ENCODE measurements at places on chromosomes 12 and 14.

DNA sequence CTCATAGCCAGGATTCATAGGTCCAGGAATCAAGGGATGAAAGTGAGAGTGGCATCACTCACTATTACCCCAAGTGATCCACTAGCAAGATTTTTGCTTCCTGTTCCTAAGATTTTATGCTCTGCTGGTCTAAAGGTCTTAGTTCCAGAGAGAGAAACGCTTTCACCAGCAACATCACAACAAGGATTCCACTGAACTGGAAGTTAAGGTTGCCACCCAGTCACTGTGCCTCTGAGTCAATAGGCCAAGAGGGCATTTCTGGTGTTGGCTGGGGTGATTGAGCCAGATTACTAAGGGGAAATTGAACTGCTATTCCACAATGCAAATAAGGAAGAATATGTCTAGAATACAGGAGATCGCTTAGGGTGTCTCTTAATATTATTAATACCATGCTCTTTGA, 142.5 kb upstream of the ARID2 start:
- no peak for DNase-seq
- no peak overlapping the region for H3K4me3 ChIP-seq
- H3K4me1 ChIP-seq = no peaks in the 10 kb centered on the region
- H3K27ac ChIP-seq = no peak overlapping the region
- no peaks in the 10 kb centered on the region for H3K27me3 ChIP-seq

GRCh38 chr12:132774646-132775275, 13.1 kb upstream of the ANKLE2 start:
- H3K27me3 ChIP-seq = no peaks in the 10 kb centered on the region
- no peak for DNase-seq
- H3K4me1 ChIP-seq = no peaks in the 10 kb centered on the region
- no peak overlapping the region for H3K4me3 ChIP-seq
- no peak overlapping the region for H3K27ac ChIP-seq

GRCh38 chr14:43140453-43140852, 1366.6 kb downstream of the FSCB start:
- no peak overlapping the region for H3K27ac ChIP-seq
- DNase-seq = no peak
- H3K36me3 ChIP-seq = no peaks in the 10 kb centered on the region
- H3K27me3 ChIP-seq = no peaks in the 10 kb centered on the region
- H3K4me1 ChIP-seq = no peaks in the 10 kb centered on the region
- no peak overlapping the region for H3K4me3 ChIP-seq

DNA sequence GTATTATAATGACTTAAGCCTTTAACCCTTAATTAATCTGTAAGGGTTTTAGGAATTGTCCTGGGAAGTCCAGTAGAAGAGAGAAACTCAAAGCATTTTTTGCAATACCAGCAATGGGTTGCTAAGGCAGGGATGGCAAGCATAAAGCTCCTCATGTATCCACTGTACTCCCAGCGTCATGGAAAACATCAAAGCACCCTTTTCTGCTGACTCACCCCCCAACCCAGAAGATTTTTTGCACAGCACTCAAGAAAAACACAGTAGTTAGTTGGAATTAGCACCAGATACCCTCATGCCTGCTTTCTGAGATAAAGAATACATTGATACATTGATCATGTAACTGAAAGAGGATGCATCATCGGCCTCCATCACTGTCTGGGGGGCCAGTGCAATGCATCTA, 199.1 kb upstream of the CNOT2 start:
- peaks cover 26% of the 10 kb centered on the region for H3K4me1 ChIP-seq
- H3K27me3 ChIP-seq = no peaks in the 10 kb centered on the region
- no peak overlapping the region for H3K27ac ChIP-seq
- no peak overlapping the region for H3K4me3 ChIP-seq
- no peaks in the 10 kb centered on the region for H3K36me3 ChIP-seq
- DNase-seq = no peak

- no peak for DNase-seq
- no peaks in the 10 kb centered on the region for H3K27me3 ChIP-seq
- H3K36me3 ChIP-seq = no peaks in the 10 kb centered on the region
- no peaks in the 10 kb centered on the region for H3K4me1 ChIP-seq
- no peak overlapping the region for H3K27ac ChIP-seq
Measured at GRCh38 chr12:119746169-119746568, 78.2 kb downstream of the PRKAB1 start.

DNA sequence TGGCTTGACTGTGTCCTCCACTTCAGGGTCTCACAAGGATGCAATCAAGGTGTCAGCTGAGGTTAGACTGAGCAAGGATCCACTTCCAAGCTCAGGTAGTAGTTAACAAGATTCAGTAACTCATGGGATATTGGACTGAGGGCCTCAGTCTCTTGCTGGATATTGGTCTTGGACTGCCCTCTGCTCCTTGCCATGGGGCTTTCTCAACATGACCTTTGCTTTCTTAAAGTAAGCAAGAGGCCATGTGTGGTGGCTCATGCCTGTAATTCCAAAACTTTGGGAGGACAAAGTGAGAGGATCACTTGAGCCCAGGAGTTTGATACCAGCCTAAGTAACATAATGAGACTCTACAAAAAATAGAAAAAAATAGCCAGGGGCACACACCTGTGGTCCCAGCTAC, 231.3 kb upstream of the AMIGO2 start:
- DNase-seq = no peak
- 0 out of 2 replicates have a peak, but pooled peaks cover 5% of the 10 kb centered on the region for H3K4me1 ChIP-seq
- no peaks in the 10 kb centered on the region for H3K27me3 ChIP-seq
- H3K4me3 ChIP-seq = no peak overlapping the region

DNA sequence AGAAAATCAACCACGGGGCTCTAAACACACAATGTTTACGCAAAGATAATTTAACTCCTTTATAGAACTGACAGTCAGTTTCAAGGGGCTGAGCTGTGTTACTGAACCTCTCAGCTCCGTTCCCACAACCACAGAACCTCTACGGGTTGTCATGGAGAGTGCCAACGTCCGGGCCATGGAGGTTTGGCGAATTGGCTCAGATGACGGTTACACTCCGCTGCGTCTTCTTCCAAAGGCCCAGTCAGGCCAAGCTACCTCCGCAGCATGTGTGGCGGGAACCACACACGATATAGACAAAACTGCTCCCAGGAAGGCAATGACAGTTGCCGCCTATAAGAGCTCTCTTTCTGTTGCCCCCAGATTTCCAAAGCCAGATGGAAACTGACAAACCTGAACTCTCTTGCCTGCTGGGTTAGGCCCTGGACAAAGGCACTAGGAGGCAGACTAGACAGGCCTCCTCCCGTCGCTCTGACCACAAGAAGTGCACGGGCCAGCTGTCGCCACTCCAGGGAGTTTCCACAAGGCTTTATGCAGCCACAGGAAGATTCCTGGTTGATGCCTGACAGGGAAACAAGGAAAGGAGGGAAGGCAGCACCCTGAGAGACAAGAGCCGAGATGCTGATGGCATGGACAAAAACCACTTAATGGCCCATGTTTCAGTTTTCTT, 30.3 kb downstream of the CCDC88C start:
- H3K4me1 ChIP-seq = peaks cover 81% of the 10 kb centered on the region
- DNase-seq = no peak
- H3K27me3 ChIP-seq = no peaks in the 10 kb centered on the region
- H3K36me3 ChIP-seq = no peaks in the 10 kb centered on the region
- H3K4me3 ChIP-seq = no peak overlapping the region
- peak overlapping the region; percentile 94 for H3K27ac ChIP-seq

GRCh38 chr12:6953442-6954315, 2.5 kb downstream of the PTPN6 start:
- peaks cover 80% of the 10 kb centered on the region for H3K4me1 ChIP-seq
- DNase-seq = peak; percentile 82
- peak overlapping the region; percentile 80 for H3K4me3 ChIP-seq
- H3K36me3 ChIP-seq = no peaks in the 10 kb centered on the region
- peak overlapping the region; percentile 97 for H3K27ac ChIP-seq
- no peaks in the 10 kb centered on the region for H3K27me3 ChIP-seq

DNA sequence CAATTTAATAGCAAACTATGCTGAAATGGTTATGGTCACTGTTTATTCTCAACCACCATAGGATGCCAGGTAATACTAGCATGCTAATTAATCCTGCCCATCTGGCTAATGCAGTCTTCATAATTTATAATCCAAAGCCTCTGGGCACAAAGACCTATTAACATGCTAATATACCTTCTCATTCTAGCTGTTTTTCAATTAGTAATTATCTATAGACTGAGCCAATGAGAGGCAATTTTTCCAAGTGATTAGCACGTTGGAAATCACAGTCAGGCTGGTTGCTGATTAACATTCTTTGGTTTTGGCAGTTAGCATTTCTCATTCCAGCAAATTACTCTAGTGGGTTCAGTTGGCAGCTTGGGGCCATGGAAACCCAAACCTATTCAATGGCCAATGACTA, 357.2 kb downstream of the SEC23A start:
- no peaks in the 10 kb centered on the region for H3K4me1 ChIP-seq
- H3K27ac ChIP-seq = no peak overlapping the region
- no peak for DNase-seq
- H3K36me3 ChIP-seq = no peaks in the 10 kb centered on the region
- H3K27me3 ChIP-seq = no peaks in the 10 kb centered on the region

- H3K27me3 ChIP-seq = peaks cover 19% of the 10 kb centered on the region
- no peak within 1 kb of the TSS for H3K27ac ChIP-seq
- peak; percentile 79 for DNase-seq
- H3K4me1 ChIP-seq = no peaks in the 10 kb centered on the region
- no peaks in the 10 kb centered on the region for H3K36me3 ChIP-seq
- H3K4me3 ChIP-seq = peak within 1 kb of the TSS; percentile 88
Measured at GRCh38 chr12:70365648-70366518, at the start of gene KCNMB4. KCNMB4 (plus strand) TSS chr12:70366290; CDS start chr12:70366735, 445 bp downstream.

DNA sequence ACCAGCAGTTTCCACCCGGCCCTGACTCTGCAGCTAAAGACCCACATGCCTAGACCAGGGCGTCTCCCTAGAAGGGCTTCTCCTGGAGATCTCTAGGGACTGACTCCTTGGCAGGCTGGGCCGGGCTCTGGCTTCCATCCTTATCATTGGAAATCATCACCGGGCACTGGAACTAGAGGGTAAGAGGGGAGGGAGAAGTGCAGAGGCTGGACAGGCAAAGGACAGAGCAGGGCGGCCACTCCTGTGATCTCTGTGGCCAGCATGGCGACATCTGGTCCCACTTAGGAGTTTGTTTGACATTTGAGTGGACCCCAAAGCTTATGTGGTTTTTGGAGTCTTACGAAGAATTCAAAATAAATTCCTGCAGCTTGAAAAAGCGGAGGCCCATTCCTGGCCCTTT, 7.1 kb downstream of the LTBP2 start:
- no peak for DNase-seq
- no peak overlapping the region for H3K4me3 ChIP-seq
- H3K4me1 ChIP-seq = no peaks in the 10 kb centered on the region
- no peaks in the 10 kb centered on the region for H3K27me3 ChIP-seq
- H3K27ac ChIP-seq = no peak overlapping the region
- no peaks in the 10 kb centered on the region for H3K36me3 ChIP-seq

DNA sequence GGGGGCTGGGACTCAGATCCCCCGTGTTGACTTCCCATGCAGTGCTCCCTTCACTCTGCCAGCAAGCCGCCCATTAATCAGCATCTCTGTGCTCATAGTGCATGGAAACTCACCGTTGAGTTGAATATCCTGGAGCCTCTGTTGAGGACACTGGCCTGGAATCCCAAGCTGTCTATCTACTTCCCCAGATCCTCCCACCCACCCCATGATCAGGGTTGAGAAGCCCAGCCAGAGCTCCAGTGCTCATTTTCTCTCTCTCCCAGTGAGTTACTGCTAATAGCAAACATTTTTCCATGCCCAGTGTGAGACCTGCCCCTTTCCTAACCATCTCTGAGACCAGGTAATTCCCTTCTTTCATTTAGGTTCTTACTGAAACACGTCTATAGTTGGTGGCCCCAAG, 88.2 kb downstream of the SLC24A4 start:
- no peaks in the 10 kb centered on the region for H3K36me3 ChIP-seq
- DNase-seq = no peak
- H3K27me3 ChIP-seq = no peaks in the 10 kb centered on the region
- H3K4me1 ChIP-seq = no peaks in the 10 kb centered on the region
- H3K4me3 ChIP-seq = no peak overlapping the region
- H3K27ac ChIP-seq = no peak overlapping the region

DNA sequence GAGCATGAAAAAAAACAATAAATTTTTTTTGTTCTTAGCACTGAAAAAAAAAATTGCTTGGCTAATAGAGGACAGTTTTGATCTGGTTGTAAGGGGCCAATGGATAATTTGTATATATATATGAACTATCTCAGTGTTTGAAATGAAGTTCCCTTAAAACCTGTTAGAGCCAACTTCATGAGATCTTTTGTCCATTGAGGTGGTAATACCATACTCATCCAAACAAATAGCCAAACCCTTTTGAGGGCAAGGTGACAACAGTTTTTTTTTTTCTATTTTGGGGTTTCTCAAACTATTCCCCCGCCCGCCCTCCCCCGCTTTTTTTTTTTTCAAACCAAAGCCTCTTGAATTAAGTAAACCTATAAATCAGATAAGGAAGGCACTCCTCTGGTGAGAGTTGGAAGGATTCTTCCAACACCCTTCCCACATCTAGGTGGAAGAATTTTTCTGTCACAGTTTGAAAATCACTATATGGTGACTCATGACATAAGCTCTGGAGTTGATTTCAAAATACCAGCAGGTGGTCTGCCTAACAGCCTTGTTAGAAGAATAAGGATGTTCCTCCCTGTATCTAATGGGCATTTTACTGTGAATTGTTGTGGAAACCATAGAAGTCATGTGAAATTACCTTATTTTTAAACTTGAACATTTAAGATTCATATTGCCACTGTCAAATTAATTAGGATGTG, 10.2 kb downstream of the ARHGAP5 start:
- DNase-seq = no peak
- no peaks in the 10 kb centered on the region for H3K36me3 ChIP-seq
- no peak overlapping the region for H3K4me3 ChIP-seq
- no peaks in the 10 kb centered on the region for H3K27me3 ChIP-seq
- no peak overlapping the region for H3K27ac ChIP-seq

- no peak for DNase-seq
- no peak overlapping the region for H3K4me3 ChIP-seq
- peaks cover 27% of the 10 kb centered on the region for H3K4me1 ChIP-seq
- no peaks in the 10 kb centered on the region for H3K36me3 ChIP-seq
- H3K27me3 ChIP-seq = peaks cover 43% of the 10 kb centered on the region
Measured at GRCh38 chr12:48969160-48969771, 2.3 kb downstream of the WNT10B start.

DNA sequence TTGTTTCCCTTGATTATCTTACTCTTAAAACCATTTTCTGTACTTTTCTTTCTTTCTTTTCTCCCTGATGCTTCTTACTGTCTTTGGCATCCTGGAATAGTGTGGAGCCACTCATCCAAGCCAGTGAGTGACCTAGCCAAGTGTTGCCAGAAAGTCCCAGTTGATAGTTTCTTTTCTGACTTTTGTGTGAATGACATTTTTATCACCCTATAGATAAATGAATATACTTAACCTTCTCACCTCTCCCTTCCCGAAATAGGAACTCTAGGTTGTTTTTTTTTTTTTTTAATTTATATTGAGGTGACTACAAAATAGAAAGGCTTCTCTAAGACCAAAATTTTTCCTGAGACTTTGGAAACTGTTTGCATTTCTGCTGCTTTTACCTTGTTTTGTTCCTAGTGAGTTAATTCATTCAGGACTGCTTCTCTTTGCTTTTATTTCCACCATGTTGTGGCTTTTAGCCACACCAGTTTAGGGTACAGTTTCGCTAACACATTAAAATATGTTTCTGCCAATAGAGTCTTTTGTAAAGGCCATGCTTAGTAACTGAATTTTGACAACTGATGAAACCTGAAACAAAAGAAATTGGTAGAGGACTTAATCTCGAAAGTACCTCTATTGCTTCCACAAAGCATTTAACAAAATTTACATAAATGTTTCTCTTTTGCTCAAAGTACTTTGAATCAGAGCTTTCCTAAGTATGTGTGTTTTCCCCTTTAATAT, 194.6 kb downstream of the ERC1 start:
- peak; percentile 84 for DNase-seq
- H3K4me1 ChIP-seq = peaks cover 17% of the 10 kb centered on the region
- H3K27me3 ChIP-seq = no peaks in the 10 kb centered on the region
